ENCODE measurements at places on chromosomes 2 and 18.

GRCh38 chr2:171910494-171910893 lies 11.8 kb upstream of the HAT1 start:
- no peak for DNase-seq

GRCh38 chr2:191150230-191150599 lies 579 bp downstream of the STAT4 start:
- DNase-seq: no peak

- DNase-seq: no peak
Measured at GRCh38 chr2:24903161-24904103, 16.6 kb downstream of the ADCY3 start.

DNA sequence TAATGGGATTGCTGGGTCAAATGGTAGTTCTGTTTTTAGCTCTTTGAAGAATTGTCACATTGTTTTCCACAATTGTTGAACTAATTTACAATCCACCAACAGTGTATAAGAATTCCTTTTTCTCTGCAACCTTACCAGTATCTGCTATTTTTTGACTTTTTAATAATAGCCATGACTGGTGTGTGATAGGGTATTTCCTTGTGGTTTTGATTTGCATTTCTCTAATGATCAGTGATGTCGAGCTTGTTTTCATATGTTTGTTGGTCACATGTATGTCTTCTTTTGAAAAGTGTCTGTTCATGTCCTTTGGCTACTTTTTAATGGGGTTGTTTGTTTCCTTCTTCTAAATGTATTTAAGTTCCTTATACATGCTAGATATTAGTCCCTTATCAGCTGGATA lies 322.3 kb downstream of the CDH2 start:
- DNase-seq: no peak

DNA sequence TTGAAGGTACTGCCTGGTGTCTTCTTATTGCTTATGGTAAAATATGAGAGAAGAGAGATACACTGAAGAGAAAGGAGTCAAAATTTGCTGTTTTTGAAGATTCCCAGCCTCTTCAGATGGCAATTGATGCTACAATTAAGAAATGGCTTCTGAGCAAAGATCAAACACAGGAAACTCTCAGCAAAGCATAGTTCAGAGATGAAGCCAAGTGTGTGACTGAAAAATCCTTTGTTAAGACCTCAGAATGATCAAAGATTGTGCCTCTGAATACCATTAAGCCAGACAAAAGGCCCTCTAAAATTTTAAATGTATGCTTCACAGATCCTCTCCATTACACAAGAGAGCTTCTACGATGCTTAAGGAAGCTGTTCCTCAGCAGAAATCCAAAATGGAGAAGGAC lies 216.3 kb downstream of the UXS1 start:
- no peak for DNase-seq

DNA sequence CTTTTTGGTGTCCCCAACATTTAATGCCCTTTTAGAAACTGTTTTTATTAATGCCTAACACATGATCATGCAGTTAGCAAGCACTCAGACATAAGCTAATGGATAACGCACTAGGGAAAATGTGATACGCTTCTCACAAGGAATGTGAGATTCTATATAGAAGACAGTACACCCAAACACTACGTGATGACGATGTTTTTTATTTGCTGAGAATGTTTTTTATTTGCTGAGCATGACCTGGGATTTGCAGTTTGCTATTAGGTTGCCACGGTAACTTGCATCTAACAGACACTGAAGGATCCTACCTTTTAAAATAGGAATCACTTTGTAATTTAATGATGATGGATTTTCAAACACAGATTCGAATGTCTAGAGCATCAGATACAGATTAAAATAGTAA lies 4.9 kb downstream of the SMC6 start:
- DNase-seq: no peak

GRCh38 chr2:177972782-177973181 lies 99.8 kb downstream of the PDE11A start:
- no peak for DNase-seq

DNA sequence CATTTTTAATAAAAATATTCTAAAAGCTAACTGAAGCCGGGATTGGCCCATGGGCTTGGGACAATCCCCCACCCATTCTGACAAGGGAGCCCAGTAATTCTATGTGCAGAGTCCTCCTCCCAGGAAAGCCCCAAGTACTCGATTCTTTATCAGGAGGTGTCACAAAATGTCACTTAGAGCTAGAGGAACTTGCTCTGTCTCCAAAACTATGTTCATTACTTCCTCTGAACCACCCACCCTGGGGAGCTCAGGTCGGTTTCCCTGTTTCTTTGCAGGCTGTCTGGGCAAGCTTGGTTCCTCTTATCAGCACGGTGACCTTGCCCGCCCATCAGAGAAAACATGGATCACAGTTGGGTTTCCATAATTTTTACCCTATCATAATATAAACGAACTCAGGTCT lies 430.6 kb upstream of the ID2 start:
- no peak for DNase-seq

- no peak for DNase-seq
Measured at GRCh38 chr2:10868465-10869314, 43.0 kb upstream of the KCNF1 start.

DNA sequence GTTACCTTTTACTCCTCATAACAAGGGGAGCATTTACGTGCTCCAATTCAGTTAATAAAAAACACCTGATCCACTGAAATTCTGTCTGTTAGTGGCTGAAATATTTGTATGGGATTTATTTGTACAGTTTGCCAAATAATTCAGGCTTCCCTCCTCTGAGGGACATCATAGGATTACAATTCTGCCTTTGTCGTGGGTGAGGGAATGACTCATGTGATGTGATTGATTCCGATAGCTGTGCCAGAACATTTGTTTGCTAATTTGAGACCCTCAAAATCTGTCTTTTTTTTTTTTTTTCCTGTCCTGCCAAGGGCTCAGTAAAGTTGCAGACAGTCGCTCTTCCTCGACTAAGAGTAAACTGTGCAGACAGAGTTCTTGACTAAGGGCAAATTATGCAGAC lies 612.6 kb upstream of the CDH2 start:
- no peak for DNase-seq

GRCh38 chr2:13495051-13495450 lies 778.3 kb downstream of the TRIB2 start:
- no peak for DNase-seq

DNA sequence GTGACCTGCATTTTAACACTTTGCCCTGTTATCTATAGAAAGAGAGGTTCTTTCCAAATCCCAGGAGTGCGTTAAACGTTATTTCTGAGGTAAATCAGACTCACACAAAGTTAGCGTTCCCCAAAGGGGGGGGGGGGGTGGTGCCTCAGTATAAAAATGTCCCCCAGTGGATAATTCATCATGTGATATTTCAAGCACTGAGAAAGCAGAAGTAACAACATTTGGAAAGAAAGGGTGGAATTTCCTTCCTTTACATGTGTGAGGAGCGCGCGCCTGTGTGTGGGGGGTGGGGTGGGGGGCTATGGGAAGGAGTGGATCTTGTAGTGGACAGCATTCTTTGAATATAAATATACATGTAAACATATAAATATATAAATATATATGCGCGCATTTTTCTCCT lies 630.9 kb downstream of the NYAP2 start:
- no peak for DNase-seq

DNA sequence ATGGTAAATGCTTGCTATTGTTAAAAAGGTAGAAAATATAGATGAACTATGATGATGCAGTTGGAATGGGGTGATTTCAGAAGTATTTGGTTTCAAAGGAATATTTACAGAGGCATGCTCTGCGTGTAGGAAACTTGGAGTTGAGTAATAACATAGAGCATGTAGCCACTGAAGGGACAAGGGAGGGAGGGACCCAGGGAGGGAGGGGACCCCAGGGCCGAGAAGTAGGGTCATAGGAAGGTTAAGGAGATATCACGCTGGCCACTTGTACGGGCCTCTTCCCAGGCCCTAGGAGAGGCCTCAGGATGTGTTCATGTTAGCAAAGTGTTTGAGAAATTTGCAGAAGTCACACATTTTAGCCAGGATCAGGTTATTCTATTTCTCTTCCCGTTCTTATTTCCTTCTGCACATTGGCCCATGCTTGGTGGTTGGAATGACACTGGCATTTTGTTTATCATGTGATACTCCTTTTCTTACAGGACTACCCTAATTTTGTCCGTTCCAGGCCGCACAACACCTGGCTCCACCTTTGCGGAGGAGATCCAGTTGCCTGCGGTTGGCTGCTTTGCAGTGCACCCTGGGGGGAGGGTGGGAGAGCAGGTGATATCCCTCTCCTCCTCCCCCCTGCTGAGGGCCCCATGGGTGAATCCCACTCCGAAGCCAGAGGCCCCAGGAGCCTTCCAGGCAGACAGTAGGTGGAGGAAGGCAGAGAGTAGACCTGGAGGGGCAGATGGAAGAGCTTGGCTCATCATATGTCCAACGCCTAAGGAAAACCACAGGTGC lies 16.9 kb upstream of the ACKR3 start:
- DNase-seq: no peak

DNA sequence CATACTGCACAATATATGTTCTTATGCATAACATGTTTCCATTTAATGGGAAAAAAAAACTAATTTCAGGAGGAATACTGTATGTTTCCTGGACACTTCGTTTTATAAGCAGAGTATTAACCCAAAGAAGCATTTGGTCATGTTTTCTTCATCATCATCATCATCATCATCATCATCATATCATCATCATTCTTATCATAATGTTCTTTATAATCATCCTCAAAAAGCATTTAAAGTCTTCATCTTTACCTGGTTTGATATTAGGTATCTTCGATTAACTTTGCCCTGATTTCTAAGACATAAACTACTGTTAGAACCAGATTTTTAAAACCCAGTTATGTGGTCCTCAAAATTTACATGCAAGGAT lies 47.9 kb downstream of the ZEB2 start:
- no peak for DNase-seq

GRCh38 chr2:128981353-128981752 lies 662.7 kb upstream of the HS6ST1 start:
- DNase-seq: no peak

DNA sequence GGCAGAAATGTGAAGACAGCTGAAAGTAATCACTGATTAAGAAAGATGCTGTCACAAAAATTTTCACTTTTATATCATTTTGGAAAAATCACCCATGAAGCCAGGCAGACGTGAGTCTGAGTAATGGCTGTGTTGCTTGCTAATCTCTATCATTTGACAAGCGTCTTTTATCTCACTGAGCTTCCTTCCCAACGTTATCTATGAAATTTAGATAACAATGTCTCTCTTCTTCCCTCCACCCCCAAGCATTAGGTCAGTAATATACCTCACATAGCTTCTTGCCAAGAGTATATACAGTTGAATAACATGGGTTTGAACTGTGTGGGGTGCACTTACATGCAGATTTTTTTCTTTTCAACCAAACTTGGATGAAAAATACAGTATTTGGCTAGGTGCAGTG lies 388.6 kb upstream of the NRXN1 start:
- DNase-seq: no peak

DNA sequence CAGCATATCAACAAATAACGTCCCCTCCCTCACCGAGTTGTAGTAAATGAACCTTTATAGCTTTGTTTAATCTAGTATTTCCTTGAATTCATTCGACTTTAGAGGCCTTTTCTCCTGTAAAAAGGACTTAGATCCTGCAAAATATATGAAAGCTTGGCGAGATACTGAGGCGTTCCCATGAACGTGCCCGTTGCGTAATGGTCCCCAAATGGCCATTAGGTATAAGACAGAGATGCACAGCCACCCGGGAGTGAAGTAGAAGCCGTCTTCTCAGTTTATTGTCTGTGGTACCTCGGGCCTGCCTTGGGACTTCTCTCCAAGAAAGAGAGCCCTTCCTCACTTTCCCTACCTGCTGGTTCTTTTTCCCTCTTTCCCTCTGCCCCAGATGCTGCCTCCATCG lies 310.6 kb downstream of the CELF4 start:
- no peak for DNase-seq

GRCh38 chr2:10408649-10409579 lies 39.2 kb downstream of the ODC1 start:
- peak; percentile 92 for DNase-seq

GRCh38 chr18:67788310-67789164 lies 272.0 kb upstream of the DSEL start:
- DNase-seq: no peak

DNA sequence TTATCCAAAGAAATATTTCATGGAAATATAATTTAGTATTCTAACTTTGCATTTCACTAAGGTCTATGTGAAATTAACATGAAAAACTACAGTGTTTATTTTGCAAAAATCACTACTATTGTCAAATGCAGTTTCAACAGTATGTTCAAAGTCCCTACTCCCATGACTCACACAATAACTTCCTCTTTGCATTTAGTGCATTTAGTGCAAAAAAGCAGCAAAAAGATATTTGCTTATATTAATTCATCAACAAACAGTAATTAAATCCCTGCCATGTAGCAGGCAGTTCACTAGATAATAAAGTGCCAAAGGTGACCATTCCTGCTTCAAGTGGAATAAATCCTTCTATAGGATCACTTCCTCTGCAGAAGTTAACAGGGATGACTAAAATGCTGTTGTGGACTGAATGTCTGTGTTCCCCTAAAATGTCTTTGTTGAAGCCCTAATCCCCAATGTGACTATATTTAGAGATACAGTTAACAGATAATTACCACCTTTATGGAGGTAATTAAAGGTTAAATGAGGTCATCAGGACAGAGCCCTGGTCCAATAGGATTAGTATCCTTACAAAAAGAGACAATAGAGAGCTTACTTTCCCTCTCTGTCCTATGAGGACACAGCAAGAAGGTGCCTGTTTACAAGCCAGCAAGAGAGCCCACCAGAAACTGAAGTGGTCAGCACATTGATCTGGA lies 61.7 kb downstream of the STK39 start:
- DNase-seq: no peak

- no peak for DNase-seq
Measured at GRCh38 chr2:85133751-85134254, 611 bp downstream of the TCF7L1 start.

GRCh38 chr18:57981308-57982028 lies 62.6 kb upstream of the NEDD4L start:
- DNase-seq: no peak

- DNase-seq: no peak
Measured at GRCh38 chr2:127096280-127096679, 10.7 kb downstream of the BIN1 start.

- no peak for DNase-seq
Measured at GRCh38 chr2:120786038-120786960, 50.6 kb downstream of the GLI2 start.

DNA sequence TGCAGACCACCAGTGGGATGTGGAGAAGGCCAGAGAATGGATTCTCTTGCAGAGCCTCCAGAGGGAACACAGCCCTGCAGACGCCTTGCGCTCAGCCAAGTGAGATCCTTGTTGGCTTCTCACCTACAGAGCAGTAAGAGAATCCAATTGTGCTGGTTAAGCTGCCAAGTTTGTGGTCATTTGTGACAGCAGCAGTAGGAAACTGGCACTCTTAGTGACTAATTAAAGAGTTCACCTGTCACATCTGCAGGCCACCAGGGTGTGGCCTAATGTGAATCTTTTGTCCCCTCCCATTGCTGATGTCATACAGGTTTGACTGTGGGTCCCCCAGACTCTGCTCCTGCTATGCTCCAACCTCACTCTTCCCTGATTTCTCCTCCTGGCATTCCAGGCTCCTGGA lies 235.9 kb downstream of the TFCP2L1 start:
- no peak for DNase-seq

GRCh38 chr2:96264656-96265348 lies 995 bp downstream of the TMEM127 start:
- peak; percentile 8 for DNase-seq

All from NCI-H1694 treated with DMSO at 0.1 percent for 48 hours (cell line).